ENCODE measurements at places on chromosomes 5 and 9.

- DNase-seq: no peak
Observed at GRCh38 chr5:113255105-113255504, 179.7 kb downstream of the TSSK1B start.

DNA sequence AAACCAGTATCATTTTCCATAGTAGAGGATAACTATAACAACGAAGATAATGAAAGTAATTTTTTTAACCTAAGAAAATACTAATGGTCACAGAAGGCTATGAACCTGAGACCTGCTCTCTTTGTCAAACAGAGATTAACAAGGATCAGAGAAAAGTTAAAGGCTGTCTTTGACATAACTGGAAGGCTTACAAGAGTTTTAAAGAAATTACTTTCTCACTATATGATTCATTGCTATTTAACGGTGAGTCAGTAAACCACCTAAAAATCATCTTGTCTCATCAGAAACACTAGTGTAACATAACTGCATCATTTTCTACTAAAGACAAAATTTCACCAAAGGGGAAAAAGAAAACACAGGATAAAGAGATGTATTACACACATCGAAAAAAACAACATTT is 19.3 kb downstream of the MLANA start:
- no peak for DNase-seq

DNA sequence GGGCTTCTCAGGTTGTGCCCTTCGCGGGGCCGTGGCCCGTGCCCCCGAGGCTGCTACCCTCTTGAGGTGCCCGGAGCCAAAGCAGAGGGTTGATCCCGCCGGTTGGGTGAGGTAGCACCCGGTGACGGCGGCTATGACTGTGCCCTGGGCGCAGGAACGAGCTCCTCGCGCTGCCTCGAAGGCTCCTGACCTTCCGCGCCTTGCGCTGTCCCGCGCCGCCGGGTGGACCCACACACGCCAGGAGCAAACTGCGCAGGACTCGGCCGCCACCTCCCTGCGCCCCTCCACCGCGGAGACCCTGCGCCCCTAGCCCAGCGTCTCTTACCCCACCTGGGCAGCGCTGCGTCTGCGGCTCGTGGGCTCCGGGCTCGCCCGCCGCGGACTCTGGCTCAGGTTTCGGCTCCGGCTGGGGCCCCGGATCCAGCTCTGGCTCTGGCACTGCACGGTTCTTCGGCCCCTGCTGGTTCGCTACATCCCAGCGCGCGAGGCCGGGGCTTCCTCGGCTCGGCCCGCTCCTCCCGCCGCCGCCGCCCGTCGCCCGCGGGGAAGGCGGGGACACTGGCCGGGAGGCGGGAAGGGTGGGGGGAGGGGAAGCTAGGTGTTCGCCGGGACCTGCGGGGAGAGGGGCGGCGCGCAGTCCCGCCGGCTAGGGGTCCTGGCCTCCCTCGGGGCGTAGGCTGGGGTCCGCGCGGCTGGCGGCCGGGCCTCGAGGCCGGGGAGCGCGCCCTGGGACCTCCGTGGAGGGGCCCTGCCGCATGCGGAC is 5.4 kb upstream of the PITX1 start:
- DNase-seq: no peak

GRCh38 chr9:103999375-104000062 is 94.6 kb upstream of the SMC2 start:
- DNase-seq: no peak

DNA sequence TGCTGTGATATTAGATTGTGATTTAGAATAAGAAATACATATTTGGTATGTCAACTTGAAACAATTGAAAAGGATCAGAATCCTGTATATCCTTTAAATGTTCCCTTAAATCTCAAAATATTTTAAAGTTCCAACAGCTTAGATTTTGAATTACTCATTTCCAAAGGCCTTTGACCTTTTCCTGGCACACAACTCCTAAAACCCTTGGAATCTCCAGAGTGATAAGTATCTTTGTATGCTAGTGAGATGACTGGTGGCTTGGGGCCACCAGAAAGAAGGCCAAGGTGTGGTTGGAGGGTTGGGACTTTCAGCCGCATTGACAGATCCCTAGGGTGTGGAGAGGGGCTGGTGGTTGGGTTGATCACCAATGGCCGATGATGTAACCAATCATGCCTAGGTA is 104.7 kb downstream of the YIPF5 start:
- DNase-seq: no peak

GRCh38 chr5:174409070-174409469 is 315.3 kb upstream of the MSX2 start:
- no peak for DNase-seq

GRCh38 chr5:140800816-140801493 is at the start of gene PCDHA3:
Gene PCDHA3 (plus strand): TSS chr5:140801057.
- no peak for DNase-seq

GRCh38 chr5:23314827-23315226 is 192.6 kb upstream of the PRDM9 start:
- DNase-seq: no peak

DNA sequence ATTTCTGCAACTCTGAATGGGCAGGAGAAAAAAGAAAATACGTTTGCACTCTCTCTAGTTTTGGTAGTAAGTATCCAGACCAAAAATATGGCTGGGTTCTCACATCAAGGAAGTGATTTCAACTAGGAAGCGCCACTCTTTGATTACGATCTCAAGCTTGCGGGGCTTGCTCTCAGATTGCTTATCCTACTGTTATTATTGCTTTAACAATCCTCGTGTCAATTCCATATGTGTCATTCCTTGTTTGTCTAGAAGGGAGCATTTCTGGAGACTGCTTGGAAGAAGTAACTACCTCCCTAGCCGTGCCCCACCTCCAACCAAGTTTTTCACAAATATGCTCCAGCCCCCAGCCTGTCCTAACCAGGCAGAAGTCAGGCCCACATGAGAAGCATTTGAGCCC is 3.5 kb downstream of the PRUNE2 start:
- DNase-seq: no peak

- DNase-seq: no peak
Observed at GRCh38 chr9:126205265-126205664, 121.4 kb upstream of the MVB12B start.

DNA sequence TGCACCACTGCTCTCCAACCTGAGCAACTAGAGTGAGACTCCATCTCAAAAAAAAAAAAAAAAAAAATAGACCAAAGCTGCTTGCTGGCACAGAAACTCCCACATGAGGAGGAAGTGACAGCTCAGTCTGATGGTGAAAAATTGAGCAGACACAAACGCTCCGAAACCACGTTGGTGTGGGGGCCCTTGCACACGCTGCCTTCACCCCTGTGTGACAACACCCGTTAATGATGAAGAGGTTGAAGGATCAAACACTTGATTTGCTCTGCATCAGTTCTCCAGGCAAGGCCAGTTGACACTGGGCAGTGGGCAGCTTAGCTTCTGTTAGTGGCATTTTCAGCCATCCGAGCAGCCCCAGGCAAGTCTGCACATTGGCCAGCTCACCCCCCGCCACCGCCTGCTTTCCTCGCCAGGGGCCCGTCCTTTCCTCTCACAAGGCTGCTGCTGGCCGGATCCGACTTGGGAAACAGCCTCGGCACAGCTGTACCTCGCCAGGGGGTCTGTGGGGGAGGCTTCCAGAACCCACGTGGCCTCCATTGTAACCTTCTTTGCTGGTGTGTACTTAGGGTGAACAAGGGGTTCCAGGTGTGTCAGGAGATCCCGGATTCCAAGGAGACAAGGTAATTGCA is 79.8 kb downstream of the COL27A1 start:
- DNase-seq: no peak

DNA sequence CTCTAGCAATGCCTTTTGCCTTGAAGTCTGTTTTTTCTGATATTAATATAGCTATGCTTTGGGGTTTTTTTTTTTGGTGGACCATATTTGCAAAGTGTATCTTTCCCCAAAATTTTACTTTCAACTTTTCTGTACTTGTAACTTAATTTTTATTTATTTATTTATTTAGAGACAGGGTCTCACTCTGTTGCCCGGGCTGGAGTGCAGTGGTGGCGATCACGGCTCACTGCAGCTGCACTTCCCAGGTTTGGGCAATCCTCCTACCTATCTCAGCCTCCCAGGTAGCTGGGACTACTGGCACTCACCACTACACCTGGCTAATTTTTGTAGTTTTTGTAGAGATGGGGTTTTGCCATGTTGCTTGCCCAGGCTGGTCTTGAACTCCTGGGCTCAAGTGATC is 20.8 kb downstream of the PRRT1B start:
- no peak for DNase-seq

DNA sequence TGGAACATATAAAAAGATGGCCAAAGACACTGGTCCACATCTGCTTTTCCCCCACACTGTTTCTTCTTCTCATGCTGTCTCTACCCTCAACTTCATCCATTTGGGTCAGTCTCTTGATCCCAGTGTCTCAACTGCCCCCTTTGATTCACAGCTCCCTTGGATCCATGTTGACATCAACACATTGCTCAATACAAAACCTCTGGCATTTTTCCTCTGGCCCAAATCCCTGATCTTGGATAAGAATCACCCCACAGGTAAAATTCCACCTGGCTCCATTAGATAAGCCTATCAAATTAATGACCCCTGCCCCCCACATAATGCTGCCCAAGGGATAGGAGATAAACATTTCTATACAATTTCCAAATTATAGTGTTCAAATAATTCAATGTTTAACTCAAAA is 229.8 kb downstream of the TLE1 start:
- no peak for DNase-seq

GRCh38 chr5:178237431-178238312 is 5.1 kb upstream of the PHYKPL start:
- DNase-seq: no peak

GRCh38 chr9:109441296-109441695 is 56.8 kb downstream of the PTPN3 start:
- DNase-seq: no peak
